ENCODE measurements at places on chromosomes 11 and 22.

- DNase-seq, result no peak
Measured at GRCh38 chr11:9700105-9700801, 36.4 kb downstream of the SWAP70 start.

DNA sequence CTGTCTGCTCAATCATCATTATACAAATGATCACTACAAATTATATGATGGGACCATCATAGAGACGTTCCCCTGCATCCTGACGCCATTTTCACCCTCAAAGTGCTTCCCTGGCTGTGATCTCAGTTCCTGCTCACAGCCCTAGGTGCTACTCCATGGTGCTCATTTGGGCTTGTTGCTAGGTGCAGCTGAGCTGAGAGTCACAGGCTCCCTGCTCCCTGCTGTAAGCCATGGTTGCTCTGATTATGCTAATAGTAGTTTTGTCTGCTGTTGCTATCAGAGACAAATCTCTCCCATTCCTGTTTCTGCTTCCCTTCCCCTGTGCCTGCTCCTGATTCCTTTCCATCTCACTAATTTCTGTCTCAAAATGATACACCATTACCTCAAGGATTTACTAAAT lies 474.3 kb downstream of the METTL15 start:
- no peak for DNase-seq

DNA sequence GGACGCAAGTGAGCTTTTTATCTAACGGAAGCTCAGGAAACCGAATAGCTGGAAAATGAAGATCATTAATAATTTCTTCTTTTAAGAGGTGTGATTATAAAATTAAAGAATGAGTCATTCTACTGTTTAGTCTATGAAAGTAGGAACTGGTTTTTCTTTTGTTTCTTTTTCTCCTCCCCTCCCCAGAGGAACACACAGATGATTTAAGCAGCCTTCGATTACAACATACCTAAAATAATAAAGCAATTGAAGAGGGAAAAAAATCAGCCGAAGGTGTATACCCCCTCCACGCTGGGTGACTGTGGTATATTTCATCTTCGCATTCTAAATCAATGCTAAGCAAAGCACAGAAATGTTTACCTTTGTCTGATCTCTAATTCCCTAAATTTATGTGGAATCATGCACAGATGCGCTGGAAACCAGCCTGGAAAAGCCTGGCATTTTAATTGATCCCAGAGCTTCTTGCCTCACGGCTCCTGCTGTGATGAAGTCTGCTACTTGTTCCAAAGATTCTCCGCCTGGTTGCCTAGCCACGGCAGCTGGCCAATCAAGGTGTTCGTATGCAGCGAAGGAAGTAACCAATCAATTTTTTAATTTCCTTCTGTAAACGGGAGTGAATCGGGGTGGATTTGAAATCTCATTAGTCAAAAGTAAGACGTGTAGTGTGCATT lies 133.9 kb downstream of the FANCF start:
- DNase-seq, result no peak

DNA sequence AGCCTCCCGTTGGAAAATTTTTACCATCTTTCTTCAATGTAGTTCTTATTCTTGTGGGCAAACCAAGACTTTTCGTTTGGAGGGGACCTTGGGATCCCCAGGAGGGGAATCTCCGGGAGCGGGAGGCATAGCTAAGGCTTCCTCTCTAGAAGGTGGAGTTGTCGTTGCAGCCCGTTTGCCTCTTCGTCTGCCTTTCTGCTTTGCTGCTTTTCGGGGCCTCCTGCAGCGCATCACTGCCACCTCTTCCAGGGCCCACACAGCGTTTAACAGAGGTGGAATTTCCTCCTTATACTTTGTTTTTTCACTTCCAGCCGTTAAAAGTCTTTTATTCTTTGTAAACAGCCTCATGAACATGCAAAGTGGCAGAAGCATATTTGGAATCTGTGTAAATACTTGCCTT lies 3.5 kb upstream of the IFITM3 start:
- no peak for DNase-seq

DNA sequence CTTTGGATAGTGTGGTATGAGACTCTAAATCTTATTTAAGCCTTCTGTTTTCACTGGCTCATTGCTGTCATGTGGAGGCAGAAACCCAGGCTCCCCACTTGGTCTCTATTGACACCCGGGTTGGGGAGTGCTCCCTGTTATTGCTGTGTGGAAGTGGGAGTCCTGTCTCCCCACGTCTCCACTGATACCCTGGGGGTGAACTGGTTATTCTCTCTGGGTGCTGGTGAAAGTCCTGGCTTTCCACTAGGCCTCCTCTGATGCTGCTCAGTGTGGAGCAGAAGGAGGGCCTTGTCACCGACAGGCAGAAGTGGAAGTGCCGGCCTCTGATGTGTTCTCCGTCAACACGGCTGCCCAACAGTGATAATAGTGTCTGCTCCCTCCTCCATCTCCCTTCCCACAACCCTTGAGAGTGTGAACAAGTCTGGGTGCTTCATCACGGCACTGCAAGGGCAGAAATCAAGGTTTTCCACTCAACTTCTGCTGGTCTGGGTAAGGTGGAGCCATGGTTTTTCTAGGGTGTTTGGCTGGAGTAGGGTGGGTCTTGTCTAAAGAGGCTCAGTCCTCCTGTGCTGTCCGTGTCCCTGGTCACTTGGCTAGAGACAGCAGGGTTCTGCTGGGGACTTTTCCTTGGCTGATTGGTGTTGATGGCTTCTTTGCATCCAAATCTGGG lies 240.7 kb upstream of the B3GAT1 start:
- no peak for DNase-seq

GRCh38 chr11:12051287-12051662 lies 42.8 kb upstream of the DKK3 start:
- DNase-seq, result no peak

- no peak for DNase-seq
Measured at GRCh38 chr11:76661306-76661751, 9.2 kb downstream of the LRRC32 start.

DNA sequence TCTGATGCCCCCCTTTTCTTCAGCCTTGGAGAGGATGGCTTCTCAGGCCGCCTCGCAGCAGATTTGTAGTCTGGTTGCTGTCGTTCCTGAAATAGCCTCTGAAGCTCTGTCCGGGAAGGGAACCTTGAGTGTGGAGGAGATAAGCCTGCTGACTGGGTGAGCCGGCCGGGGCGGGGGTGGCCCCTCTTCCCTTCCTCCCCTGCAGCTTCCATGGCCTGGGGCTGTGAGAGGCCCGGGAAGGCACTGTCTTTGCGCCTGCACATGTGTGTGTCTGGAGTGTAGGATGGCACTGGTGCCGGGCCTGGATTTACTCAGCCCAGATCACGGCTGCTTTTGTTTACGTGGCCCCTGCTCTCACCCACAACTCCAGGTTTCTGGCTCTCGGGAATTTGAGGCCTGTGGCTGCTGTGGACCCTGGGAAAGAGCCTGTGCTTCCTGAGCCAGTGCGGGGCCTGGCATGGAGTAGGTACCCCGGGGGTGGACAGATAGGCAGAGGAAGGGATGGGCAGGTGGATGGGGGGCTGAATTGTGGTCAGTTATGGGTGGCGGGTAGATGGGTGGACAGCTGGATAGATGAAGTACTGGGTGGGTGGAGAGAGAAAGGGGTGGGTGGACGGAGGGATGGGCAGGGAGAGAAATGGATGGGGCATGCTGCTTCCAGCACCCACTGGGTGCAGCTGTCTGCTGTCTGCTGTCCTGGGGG lies 16.6 kb downstream of the KCNQ1 start:
- no peak for DNase-seq

DNA sequence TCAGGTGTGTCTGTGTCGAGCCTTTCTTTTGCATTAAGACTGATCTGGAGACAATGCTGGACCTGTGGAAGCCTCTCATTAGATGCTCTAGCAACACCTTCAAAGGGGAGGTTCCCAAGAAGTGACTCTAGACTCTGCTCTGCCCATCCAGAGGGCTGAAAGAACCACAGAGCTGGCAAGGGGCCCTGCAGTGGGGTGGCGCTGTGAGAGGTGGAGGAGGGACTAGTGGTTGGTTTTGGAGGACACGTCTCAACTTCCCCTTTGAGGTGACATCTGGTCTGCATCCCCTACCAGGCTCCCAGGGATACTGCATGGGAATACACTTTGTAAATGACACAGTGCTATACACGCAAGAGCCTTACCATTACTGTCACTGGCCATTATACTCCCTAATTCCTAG lies 34.2 kb upstream of the SYT13 start:
- no peak for DNase-seq

DNA sequence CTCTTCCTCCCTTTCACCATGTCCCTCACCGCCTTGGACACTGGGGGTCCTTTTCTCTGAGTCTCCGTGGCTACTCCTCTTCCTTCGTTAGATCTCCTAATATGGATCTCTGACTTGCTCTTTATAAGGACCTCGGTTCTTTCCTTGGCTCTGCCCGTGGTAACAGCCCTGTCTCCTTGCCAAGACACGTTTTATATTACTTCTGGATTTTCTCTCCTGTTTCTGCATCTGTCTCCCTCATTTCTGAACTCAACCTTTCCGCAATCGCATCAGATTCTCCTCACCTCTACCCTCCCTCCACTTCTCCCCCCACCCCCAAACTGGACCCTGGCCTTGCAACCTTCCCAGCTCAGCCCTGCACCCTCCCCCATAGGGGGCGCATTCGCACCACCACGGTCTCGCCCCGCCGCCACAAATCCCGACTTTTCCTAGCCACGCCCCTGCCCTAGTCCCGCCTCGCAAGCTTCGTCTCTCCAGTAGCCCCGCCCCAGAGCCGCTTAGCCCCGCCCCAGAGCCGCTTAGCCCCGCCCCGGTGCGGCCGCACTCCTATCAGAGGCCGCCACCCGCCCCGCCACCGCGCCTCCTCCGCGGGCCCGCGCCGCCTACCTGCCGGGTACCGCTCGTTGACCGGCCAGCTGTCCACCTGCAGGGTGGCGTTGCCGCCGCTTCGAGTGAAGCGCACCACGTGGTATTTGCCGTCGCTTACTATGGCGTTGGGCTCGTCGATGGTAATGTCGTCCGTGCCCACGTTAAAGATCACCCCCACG lies 39.0 kb downstream of the SLC22A12 start:
- no peak for DNase-seq

- no peak for DNase-seq
Measured at GRCh38 chr11:69307871-69308431, 14.0 kb downstream of the MYEOV start.

DNA sequence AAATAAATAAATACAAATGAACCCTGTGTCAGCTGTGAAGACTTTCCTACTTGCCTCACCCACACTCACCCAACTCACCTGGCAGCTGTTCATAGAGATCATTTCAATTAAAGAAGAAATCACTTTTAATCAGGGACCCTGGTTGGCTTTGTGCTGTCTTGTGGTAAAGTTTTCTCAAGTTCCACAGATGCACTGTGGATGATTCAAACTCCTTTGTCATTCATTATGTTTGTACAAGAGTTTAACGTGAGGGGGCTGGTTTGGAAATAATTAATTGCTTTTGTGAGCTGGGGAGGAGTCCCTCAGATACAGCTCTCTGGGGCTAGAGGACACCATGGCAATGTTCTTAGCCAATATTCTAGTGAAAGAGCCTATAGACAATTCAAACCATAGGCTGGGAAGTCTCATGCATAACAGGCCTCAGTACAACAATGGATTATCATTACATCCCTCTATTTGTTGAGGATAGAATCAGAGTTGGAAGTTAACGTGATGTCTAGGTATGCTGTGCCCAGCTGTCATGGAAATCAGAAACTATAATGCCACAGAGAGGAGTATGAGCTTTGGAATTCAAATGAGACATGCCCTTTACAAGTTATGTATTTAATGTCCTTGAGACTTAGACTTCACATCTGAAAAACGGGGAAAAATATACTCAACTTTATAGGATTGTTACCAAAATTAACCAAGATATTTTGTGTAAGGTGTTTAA lies 698.5 kb downstream of the KCNA4 start:
- no peak for DNase-seq

DNA sequence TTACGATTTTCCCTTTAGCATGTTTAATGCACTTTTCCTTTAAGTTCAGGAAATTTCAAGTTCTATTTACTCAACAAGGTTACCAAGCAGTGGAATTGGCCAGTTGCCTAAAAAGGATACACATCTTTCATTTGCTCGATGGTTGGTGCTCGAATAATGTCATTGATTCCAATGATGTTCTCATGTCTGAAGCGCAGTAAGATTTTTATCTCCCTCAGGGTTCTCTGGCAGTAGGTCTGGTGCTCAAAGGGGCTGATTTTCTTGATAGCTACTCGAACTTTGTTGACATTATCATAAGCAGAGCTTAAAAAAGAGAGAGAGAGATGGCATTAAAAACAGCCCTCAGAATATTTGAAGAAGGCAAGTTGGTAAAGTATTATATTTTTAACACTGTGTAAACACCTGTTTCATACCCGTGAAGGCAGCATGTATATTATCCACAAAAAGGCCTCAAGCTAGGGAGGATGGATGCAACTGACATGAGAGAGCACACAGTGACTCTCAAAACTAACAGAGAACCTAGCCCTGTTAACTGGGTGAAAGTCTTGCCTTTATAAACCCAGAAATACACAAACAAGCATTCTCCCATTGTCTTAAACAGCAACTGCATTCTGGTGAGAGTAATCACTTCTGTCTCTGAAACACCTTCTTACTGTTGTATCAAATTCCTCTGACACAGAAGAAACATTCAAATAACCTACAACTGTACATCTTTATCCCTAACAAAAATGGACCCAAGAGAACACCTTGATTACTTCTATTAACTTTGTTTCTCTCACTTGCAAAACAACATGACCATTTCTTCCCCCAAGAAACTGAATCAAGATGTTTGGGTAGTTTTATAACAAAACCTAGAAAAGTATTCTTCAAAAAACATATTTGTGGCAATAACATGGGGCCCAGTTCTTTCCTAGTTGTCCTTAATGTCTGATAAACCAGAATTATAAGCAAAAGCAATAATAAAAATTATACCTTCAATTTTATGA lies 59.6 kb downstream of the MAPK1 start:
- DNase-seq, result no peak

DNA sequence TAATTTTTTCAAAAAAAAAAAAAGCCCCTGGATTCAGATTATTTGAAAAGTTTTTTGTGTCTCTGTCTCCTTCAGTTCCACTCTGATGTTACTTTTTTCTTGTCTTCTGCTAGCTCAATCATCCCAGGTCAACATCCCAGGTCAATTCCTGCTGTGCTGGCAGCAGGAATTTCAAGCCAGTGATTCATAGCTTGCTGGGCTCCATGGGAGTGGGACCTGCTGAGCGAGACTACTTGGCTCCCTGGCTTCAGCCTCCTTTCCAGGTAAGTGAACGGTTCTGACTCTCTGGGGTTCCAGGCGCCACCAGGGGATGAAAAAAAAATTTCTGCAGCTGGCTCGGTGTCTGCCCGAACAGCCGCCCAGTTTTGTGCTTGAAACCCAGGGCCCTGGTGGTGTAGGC lies 31.4 kb downstream of the PLAAT5 start:
- DNase-seq, result peak; percentile 45

Data from PC-9 (cell line).